ENCODE measurements at places on chromosomes 2 and 18.

- DNase-seq, result no peak
Observed at GRCh38 chr2:38797250-38797676, 19.3 kb downstream of the GEMIN6 start.

DNA sequence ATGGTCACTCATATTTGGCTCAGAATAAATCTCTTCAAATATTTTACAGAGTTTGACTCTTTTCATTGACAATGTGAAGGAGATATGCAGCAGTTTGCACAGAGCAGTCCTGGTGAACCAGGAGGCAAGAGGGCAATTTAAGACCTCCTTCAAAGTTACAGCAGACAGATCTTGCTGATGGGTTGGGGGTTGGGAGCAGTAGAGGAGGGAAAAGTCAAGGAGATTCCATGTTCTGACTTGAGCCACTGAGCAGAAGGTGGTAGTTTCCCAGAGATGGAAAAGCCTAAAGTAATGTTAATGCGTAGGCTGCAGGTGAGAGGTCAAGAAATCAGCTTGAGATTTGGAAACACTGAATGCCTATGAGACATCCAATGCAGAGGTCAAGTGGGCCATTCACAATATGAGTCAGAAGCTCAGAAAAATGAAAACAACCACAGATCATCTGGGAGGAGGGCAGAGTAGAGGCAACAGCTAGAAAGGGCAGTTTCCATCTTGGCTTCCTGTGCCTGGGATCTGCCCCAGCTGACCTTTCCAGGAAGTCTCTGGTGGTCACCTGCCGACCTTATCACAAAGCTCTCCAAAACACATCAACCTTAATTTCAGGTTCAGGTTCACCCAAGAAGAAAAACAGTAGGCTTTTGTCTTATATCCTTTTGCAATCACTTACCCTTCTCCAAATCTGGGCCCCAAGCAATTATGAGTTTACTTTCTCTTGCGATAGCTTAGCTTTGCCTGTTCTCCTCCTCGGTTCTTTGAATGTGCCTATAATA, 197.5 kb upstream of the ARL4C start:
- no peak for DNase-seq

GRCh38 chr2:182891611-182892010, 25.2 kb upstream of the FRZB start:
- no peak for DNase-seq

GRCh38 chr2:222623756-222624309, 32.1 kb downstream of the FARSB start:
- DNase-seq, result no peak

DNA sequence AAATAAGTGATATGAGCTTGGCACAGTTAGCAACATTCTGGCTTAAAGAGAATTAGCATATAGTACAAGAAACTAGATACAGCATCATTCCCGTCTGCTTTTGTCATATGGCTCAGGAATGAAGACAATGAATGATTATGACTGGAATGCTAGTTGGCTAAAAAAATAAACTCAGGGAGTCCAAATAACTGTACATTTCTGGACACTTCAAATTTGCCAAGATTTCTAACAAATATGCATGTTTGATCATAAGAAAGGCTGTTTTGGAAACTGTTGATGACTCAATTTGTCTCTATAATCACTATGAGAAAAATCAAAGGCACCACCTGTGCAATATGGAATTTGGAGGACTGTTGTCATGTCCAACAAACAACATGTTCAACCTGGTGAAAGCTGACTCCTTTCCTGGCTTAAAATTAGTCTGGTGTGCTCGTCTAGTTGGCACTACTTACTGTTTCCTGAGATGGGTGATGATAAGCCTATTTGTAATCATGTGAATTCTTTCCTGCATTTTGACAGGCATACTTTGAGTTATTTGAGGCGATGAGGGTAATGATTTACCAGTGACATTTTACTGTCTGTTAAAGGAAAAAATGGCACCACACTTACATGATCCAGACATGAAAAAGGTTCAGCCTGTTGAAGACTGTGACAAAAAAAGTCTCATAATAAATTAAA, 133.9 kb upstream of the CDH20 start:
- DNase-seq, result peak; percentile 31

DNA sequence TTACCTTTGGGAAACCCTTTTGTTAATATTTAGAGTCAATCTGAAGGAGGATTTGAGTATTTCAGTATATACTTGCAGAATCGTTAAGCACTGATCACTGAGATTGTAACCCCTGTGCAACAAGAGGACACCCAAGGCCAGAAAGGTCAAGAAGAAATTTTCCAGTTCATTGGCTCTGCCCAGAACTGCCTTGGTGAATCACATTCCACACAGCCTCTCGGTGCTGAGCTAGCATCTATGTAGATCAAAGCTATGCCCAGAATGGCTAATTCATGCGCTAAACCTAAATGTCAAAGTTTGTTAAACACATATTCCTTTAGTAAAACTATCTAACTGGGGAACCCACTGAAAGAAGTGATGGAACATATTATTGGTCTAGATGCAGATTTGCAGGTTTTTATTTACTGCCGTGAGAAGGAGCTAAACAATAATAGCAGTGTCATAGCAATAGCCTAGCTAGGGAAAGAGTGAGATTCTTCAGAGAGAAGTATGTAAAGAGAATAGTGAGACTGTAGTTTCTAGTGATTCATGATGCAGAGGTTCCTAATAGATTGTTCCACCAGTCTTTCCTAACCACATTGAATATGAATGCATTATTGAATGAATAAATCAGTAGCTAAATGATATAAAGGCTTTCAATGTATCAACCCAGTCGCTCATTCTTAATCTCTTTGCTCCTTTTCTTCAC, 423.2 kb upstream of the CRIM1 start:
- DNase-seq, result no peak

- DNase-seq, result no peak
Observed at GRCh38 chr2:241678784-241679540, 7.7 kb downstream of the DTYMK start.

DNA sequence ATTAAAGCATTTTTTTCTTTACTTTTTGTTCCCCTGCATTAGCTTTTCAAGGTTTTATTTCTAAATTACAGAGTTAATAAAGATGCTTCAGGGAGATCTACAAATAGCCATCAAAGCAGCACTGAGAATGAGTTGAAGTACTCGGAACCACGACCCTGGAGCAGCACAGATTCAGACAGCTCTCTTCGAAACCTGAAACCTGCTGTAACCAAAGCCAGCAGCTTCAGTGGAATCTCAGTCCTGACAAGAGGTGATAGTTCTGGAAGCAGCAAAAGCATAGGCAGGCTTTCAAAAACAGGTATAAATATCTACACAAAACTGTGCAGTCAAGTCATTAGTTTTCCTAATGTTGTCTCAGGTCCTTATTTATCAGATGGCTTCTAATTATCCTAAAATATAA, 102.8 kb upstream of the UBXN4 start:
- no peak for DNase-seq

Measured in amniotic stem cell (primary cell).